T-helper 1 cell (primary cell): ENCODE measurements at places on chromosomes 5 and 9.

DNA sequence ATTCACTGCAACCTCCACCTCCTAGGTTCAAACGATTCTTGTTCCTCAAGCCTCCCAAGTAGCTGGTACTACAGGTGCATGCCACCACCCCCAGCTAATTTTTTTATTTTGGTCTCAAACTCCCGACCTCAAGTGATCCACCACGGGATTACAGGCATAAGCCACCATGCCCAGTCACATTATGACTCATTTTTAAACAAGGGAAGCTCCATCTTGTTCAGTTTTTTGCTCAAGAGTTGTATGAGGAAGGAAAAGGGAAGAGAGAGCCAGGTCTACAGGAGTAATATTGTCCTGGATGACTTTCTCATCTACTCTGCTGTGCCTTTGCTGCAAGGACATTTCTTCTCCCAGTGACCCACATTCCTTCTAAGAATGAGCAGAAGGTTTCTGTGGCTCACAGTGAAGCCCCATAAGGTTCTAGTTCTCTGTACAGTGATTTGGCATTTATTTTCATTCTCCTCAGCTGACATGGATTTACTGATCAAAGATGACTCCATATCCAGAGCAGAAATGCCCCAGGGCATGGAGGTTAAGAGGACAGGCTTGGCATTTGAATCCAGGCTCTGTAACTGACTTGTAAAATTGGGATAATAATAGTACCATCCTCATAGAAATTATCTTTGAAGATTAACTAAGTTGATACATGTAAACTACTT, 153.5 kb downstream of the CDH6 start:
- no peak for DNase-seq

DNA sequence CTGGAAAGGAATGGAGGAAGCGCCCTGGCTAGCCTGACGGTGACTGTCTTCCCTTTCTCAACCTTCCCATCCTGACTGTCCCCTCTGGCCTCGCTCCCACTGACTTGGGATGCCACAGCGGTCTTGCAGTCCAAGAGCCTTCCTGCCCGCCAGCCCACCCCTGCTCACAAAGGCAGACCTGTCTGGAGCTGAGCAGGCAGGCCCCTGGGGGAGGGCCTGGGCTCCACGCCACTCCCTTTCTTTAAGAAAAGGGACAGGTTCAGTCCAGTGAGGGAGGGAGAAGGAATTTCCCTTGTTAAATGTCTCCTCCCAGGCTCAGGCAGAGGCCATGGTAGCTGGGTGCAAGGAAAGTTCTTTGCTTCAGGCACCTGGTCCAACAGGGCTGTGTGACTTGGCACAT, 18.1 kb downstream of the FGF1 start:
- DNase-seq: no peak

DNA sequence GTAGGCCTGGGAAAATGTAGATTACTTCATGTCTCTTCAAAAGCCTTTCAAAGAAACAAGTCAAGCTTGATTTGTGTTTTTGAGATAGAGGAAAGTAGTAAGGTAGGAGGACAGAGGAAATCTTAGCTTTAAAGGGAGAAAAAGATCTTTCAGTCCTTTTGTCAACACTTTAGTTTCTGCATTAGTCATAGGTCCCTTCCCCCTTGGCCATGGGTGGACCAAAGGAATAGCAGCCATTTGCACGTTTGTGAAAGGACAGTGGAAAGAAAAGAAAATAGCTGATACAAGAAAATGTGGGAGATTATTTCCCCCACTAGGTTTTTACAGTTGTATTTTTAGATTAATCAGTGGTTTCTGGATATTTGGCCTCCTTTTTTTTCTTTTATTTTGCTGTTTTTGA, 121.9 kb upstream of the GRHPR start:
- no peak for DNase-seq

DNA sequence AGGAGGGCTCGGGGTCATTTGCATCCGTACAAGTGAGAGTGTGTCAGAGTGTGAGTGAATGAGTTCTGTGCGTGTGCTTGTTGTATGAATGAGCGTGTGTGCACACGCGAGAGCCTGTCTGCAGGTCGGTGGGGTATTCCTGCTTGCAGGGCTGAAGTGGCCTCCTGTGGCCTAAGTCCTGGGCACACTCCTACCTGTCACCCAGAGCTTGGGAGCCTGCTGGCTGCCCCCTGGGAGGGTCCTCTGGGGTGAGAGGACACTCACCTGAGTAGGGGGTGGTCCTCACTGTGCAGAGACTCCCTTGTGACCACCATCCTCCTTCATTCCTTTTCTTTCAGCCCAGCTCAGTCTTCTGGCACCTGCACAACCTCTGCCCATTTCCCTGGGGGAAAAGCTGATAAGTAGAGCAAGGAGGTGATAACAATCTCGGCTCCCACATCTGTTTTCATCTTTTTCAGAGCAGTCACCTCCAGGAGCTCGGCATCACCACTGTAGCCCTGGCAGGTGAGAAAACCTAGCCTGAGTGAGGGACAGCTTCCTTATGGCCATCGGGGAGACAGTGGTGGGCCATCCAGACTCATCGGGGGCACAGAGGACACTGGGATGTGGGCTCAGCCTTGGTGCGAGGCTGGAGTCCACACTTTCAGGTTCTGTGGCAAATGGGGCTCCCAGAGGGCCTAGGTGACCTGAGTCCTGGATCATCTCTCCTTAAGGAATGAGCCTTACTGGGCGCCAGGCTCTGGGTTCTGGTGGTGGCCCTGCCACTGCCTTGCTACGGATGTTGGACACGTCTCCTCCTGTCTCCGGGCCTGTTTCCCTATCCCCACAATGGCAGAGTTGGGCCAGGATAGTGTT, 38.7 kb upstream of the SYNPO start:
- no peak for DNase-seq

- no peak for DNase-seq
These were observed 7.0 kb upstream of the SIL1 start for GRCh38 chr5:139205124-139205523.
